Hematopoietic multipotent progenitor cell treated with erythropoietin and hydrocortisone succinate and interleukin-3 and kit ligand, for 4 days (in vitro differentiated cells): ENCODE measurements at places on chromosomes 7 and 10.

GRCh38 chr10:22379059-22379458 is 33.8 kb downstream of the SPAG6 start:
- no peak for DNase-seq

DNA sequence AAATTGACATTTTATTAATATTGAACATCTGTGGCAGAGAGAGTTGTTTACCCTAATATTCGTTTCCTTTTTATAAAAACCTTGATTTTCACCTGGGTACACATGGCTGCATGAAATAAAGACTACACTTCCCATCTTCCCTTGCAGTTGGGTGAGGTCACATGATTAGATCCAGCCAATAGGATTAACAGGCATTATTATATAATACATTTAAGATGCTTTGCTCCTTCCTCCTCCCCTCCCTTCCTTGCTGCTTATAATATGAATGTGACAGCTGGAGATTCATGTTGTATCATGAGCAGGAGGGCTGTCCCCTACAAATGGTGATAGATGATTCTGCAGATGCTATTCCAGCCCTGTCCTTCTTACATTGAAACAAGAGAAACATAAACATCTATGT is 146.6 kb downstream of the SH2D4B start:
- peak; percentile 63 for DNase-seq

DNA sequence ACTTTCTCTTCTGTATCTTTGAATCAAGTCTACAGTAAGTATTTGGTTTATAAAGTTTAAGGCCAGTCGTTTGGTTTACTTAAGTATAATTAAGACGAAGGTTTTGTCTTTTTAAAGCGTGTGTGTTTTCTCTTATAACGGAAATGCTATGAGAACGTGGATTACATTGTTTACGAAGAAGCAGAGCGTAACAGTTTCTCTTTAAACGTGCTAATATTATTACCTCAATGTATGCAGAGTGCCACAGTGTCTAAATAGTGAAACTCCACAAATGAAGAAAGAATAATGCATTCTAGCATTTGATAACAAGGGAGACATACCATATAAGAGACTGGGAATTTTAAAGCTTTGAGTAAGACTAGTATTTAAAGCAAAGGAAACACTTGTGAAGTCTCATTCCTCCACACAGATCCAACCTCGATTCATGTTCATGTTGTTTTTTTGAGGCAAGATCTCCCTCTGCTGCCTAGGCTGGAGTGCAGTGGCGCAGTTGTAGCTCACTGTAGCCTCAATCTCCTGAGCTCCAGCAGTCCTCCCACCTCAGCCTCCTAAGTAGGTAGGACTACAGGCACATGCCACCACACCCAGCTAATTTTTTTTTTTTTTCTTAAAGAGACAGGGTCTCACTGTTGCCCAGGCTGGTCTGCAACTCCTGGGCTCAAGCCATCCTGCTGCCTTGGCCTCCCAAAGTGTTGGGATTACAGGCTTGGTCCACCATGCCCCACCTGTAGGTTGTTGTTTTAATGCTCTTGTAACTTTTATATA is 75.1 kb downstream of the ANKRD61 start:
- DNase-seq: peak; percentile 80

- DNase-seq: peak; percentile 82
These were observed 59.3 kb upstream of the COMTD1 start for GRCh38 chr10:75294866-75295701.

GRCh38 chr7:329691-330281 is 39.8 kb downstream of the FOXL3 start:
- DNase-seq: no peak

- peak; percentile 53 for DNase-seq
These were observed 77.9 kb downstream of the HECTD2 start for GRCh38 chr10:91487911-91488582.

GRCh38 chr7:27745064-27745583 is 5.2 kb downstream of the TAX1BP1 start:
- peak; percentile 72 for DNase-seq

GRCh38 chr7:4809666-4810065 is 34.2 kb downstream of the AP5Z1 start:
- no peak for DNase-seq

DNA sequence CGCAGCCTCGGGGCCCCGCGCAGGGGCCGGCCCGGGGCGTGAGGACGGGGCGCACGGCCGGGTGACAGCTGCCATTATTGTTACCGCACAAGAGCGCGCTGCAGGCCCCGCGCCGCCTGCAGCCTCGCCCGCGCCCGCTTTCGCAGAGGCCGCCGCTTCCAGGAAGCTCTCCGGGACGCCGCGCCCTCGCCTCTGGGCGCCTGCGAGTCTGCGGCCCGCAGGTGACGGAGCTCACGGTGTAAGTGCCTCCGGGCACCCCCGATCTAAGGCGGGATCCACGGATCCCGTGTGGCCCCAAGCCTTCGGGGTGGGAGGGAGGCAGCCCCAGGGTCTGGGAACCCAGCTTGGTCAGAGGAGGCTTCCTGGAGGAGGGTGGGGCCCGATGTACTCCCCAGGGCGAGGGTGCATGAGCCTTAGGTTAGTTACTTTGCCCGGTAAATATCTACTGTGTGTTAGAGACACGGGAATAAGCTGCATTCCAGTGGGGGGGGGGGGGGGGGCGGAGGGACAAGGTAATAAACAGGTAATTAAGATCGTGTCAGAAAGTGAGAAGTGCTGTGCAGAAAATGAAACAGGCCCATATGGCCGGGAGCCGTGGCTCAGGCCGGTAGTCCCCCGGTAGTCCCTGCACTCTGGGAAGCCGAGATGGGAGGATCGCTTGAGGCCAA is 638 bp downstream of the IQCE start:
- DNase-seq: peak; percentile 54

- no peak for DNase-seq
These were observed 182.1 kb downstream of the PFKFB3 start for GRCh38 chr10:6384847-6385246.

GRCh38 chr7:50273870-50274269 is 30.6 kb upstream of the IKZF1 start:
- DNase-seq: peak; percentile 16

DNA sequence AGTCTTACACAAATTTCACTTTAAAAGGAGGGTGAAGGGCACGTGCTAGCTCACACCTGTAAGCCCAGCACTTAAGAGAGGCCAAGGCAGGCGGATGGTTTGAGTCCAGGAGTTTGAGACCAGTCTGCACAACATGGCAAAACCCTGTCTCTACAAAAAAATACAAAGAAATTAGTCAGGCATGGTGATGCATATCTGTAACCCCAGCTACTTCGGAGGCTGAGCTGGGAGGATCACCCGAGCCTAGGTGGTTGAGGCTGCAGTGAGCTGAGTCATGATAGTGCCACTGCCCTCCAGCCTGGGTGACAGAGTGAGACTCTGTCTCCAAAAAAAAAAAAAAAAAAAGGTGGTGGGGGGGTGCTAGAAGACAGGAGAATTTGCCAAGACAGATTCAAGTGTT is 237.3 kb upstream of the KLF14 start:
- no peak for DNase-seq

- DNase-seq: no peak
These were observed 772.1 kb downstream of the CCSER2 start for GRCh38 chr10:85100495-85100894.

GRCh38 chr7:100781255-100781654 is 46.1 kb downstream of the EPHB4 start:
- no peak for DNase-seq

- no peak for DNase-seq
These were observed 124.5 kb downstream of the AOAH start for GRCh38 chr7:36599645-36600313.

GRCh38 chr7:111256391-111256790 is 165.5 kb downstream of the LRRN3 start:
- DNase-seq: no peak

DNA sequence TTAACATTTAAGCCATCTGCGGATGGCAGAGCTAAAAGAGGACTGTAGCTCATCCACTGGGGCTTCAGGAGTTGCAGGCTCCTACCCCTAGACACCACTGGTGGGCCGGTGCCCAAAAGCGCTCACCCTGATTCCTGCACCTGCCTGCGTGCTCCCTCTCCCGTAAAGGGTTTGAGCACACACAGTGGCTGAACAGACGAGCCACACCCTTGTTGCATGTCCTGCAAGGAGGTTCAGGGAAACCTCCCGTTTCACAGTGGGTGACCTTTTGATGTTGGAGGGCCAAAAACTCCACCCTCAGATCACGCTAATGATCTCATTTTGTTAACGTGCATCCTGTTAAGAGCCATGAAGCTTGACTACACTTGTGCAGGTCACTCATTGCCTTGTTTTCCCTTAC is 37.9 kb downstream of the SYPL1 start:
- DNase-seq: no peak

GRCh38 chr10:21173802-21174714 is 276.9 kb upstream of the NEBL start:
- DNase-seq: peak; percentile 37

- peak; percentile 91 for DNase-seq
These were observed 17.7 kb downstream of the OCM2 start for GRCh38 chr7:97971990-97972943.

GRCh38 chr10:100182281-100182680 is 3.5 kb downstream of the ERLIN1 start:
- peak; percentile 75 for DNase-seq

GRCh38 chr10:130387936-130388580 is 251.9 kb downstream of the GLRX3 start:
- DNase-seq: no peak

DNA sequence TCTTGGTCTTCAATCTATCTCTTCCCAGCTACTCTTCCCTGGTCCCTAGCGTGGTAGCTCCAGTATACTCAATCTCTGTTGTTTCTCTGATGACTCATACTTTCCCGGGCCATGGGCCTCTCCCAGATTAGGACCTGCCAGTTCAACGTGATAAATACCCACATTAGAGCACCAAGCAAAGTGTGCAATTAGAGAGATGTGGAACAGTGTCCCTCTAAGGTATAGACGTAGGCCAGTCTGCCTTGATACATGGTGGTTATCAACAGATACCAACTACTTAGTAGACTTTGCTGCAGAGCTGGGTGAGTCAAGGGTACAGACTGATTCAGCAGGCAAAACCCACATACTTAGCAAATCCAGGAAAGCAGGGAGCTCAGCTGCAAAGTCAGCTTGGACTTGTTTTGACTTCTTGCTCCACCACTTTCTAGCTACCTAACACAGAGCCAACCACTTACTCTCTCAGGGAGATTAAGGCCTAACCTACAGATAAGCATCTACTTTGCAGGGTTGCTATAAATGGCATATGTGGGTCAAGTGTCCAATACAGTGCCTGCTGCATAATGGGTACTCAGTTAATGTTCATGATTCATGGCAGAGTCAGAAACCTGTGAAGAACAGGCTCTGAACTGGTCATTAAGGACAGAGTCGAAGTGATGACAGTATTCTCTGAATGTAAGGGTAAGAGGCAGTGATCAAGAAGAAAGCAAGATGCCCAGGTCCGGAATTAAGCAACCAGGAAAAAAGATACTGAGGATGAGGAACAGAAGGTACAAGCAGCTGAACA is 176.1 kb downstream of the CHN2 start:
- DNase-seq: peak; percentile 61

GRCh38 chr10:15751046-15751445 is 31.3 kb upstream of the ITGA8 start:
- no peak for DNase-seq

GRCh38 chr10:51667678-51668335 is 31.6 kb downstream of the CSTF2T start:
- no peak for DNase-seq

DNA sequence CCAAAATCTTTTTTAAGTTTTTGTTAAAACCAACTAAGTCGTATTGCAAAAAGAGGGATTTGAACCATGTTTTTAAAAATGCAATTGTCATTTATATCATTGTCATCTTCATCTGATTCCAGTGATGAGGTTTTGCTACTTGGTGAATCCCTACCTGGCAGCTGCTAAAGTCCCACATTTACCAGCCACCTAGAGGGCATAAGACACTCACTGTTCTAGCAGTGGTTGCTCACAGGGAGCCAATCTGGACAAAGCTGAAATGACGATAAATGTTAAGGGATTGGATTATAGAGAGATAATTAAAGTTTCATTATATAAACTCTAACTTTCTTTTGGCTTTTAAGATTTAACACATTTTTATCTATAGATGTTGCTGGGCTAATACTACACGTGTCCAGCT is 18.7 kb downstream of the KIFBP start:
- DNase-seq: peak; percentile 53

DNA sequence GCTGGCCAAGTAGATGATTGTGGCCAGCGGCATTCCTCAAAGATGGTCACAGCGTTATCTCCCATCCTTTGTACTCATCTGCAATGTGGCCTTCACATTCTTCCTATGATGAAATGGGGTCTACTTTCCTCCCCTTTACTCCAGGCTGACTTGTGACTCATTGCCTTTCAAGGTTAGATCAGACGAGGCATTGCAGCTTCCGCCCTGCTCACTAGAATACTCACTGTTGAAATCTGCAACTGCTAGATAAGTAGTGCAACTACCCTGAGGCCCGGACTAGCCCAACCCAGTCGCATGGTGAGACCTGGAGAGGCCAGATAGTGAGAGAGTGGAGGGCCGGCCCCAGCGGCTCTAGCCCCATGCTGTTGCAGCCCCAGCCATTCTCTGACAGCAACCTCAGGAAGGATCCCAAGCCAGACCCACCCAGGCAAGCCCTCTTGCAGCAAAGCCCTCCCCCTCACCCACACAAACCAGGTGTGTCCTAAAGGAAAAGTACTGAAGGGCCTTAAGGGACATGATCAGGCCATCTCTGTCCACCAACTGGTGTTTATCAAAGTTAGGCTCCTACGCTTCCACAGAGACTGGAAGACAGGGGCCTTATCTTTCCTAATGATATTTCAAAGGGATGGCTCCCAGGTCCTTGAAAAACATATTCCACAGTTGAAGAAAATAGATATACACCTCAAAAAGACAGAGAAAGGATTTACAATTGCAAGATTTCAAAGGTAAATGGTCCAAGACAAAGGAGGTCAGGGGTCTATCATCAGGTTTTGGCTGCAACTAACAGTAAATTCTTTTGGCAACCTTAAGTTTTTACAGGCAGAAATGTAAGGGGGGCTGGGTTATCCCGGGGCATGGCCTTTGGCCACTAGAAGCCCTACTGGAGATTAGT is 107.2 kb upstream of the TRIM24 start:
- peak; percentile 98 for DNase-seq

DNA sequence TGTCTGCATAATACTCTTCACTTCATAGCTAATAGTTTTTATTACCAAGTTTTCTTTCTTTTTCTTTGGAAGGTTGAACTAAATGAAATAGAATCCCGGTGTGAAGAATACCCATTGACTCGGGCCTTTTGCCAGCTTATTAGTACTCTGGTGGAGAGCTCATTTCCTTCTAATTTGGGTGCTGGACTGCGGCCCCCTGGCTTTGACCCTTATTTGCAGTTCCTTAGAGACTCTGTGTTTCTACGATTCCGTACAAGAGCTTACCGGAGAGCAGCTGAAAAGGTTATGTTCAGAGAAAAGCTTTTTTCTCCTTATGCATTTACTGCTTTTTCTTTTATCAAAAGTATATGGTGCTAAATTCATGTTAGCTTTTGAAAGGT is 40.2 kb downstream of the NUP205 start:
- no peak for DNase-seq

DNA sequence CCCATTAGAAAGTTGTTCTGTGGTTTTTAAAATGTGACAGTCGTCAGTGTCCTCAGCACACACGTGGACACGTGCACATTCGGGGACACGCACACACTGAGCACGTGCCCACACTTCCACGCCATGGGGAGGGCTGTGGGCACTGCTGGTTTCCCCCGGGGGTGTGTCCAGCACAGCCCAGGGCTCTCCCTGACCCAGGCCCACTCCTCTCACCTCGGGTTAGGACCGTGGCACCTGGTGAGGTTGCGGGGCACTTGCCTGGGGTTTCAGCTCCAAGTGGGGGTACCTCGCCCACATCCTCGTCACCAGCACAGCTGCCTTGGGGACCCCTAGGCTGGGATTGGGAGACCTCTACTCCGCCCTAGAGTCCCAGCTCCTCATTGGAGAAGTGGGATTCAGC is 20.7 kb downstream of the GET4 start:
- DNase-seq: no peak
